ENCODE measurements at places on chromosomes 12 and 14.

DNA sequence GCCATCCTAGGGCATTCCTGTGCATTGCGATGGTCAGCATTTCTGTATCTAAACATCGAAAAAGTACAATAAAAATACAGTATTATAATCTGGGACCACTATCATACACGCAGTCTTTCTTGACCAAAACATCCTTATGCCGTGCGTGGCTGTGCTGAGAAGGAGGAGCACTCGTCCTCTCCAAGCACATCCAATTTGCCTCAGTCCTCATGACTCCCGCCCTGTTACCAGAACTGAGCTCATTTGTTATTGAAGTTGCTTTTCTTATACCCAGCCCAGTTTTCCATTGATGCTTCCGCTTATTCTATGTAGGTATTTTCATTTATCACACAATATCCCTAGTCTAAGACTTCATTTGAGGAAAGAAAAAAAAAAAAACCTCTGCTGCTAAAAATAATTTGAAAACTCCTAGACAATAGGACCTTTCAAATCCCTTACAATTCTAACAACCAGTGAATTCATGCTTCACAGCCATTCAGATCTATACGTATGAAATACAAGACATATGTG is 236.9 kb upstream of the PLEKHG7 start:
- DNase-seq: no peak

DNA sequence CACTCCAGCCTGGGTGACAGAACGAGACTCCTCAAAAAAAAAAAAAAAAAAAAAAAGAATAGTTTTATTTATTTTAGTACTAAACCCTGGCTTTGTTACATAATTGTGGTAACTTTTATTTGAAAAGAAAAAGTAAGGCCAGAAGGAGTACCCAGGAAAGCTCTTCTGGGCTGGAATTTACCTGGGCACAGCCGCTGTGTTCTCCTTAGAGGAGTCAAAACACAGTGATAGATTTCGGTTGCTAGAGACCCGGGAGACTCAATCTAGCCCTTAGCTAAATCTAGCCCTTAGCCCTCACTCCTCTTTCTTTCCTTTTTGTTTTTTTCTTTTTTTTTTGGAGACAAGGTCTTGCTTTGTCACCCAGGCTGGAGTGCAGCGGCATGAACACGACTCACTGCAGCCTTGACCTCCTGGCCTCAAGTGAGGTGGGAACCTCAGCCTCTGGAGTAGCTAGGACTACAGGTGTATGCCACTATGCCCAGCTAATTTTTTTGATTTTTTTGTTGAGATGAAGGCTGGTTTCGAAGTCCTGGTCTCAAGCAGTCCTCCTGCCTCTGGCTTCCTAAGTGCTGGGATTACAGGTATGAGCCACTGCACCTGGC is 49.7 kb downstream of the SYNE2 start:
- DNase-seq: no peak

GRCh38 chr12:99201906-99202645 is 445.5 kb upstream of the GARIN6 start:
- DNase-seq: no peak

DNA sequence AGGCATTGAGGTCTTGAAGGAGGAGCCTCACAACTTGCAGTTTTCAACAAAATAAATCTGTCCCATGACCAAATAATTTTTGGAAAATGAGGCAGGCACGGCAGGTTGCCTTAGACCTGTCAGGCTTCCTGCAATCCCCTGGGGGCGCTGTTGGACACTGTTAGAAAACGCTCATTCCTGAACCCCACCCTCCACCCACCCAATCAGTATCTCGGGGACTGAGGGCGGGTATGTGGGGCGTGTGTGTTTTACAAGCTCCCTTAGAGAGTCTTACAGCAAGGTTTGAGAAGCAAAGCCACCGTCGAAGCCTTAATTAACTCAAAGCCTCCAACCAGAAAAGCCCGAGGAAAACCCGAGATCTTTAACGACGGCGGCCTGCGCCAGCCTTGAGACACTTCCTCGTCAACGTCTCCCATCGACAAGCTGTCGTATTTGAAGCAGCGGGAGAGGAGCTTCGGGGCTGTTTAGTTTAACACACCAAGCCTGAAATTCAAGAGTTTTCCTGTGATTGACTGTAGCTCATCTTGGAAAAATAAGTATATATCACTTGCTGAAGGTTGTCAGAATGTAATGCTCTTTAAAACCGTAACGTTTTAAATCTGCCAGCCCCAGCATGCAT is 123.0 kb downstream of the GLT1D1 start:
- no peak for DNase-seq

DNA sequence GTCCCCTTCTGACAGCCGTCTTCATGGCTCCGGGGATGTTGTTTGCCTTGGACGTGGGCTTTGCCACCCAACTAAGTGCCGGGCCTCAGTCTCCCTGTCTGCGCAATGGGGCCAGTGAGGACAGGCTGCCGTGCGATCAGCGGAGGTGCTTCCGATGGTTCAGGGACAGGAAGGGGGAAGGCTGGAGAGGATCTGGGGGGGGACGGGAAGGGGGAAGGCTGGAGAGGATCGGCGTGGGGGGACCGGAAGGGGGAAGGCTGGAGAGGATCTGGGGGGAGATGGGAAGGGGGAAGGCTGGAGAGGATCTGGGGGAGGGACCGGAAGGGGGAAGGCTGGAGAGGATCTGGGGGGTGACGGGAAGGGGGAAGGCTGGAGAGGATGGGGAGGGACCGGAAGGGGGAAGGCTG is 3.4 kb downstream of the MMP17 start:
- no peak for DNase-seq

- DNase-seq: peak; percentile 3
Observed at GRCh38 chr14:81990312-81990761, 456.7 kb upstream of the SEL1L start.

DNA sequence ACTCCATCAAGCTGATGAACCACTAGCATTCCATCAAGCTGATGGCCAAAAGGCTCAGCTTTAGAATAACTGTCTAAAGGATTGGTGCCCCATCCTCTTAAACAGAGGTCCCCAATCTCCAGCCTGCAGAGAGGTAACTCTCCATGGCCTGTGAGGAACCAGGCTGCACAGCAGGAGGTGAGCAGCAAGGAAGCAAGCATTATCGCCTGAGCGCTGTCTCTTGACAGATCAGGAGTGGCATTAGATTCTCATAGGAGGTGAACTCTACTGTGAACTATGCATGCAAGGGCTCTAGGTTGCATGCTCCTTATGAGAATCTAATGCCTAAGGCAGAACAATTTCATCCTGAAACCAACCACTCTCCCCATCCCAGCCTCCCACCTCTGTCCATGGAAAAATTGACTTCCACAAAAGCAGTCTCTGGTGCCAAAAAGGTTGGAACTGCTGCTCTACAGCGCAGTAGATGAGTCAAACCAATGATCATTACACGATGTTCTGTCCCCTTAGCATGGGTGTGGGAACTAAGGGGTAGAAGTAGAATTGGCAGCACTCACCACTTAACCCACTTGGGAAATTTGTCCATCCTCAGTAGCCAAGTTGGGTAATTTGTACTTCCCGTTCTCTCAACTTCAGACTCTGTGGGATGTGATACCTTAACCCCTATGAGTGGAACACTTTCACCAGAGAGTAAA is 66.9 kb downstream of the ANKS1B start:
- DNase-seq: no peak

GRCh38 chr14:99737451-99737951 is 53.4 kb downstream of the CYP46A1 start:
- no peak for DNase-seq

DNA sequence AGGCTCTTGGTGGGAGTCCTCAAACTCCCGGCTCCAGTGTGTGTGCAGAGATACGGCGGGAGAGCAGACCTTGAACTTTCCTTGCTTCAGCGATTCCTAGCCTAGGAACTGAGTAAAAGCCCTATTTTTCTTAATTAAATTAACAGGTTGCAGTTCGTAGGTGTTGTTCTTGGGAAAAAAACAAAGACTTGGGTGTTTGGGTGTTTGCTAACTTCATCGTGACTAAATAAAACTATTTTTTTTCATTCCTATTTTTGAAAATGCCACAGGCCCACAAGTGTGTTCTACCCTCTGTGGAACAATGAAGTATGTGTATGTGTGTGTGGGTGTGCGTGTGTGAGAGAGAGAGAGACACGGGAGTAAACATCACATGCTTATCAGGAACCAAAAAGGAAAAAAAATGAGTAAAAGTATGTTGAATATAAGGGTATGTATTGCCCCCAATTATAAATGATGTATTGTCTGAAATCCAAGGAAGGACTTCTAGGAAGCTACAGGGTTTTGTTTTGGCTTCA is 651 bp downstream of the TMEM117 start:
- no peak for DNase-seq

DNA sequence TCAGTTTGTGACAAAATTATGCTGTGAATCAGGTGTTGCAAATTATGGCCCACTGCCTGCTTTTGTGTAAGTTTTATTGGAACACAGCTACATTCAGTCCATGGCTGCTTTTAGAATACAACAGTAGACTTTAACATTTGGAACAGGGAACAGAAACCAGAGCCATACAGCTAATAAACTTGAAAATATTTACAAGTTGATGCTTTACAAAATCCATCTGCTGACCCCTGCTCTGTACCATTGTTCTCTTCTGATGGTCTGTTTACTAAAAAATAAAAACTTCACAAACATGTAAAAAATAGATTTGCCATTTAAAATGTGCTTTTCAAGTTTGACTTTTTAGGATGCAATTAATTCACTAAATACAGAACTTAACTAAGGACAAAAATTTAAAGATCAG is 20.8 kb downstream of the PSMA3 start:
- DNase-seq: no peak

- DNase-seq: no peak
Observed at GRCh38 chr14:94823556-94824341, 53.8 kb upstream of the GSC start.

GRCh38 chr12:51475543-51475942 is 50.9 kb downstream of the SLC4A8 start:
- no peak for DNase-seq

DNA sequence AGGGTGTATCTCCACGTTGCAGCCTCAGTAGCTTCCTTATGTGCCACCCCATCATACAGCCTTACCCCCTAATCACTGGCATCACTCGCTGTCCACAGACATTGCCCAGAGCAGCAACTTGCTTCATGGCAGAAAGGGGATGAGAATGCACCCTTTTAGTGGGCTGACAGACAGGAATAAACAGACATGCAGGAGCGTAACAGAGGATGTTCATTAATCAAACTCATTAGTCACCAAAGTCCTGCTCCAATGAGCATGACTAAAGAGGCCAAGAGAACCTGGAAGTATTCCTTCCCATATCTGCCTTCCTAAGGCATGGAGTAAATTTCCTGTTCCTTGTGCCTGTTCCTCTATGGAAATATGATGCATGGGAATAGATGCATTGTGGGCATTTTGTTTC is 197.0 kb downstream of the PHLDA1 start:
- DNase-seq: no peak

GRCh38 chr12:57717131-57717530 is 21.4 kb downstream of the AGAP2 start:
- no peak for DNase-seq

- no peak for DNase-seq
Observed at GRCh38 chr14:98791661-98792060, 480.3 kb downstream of the BCL11B start.

DNA sequence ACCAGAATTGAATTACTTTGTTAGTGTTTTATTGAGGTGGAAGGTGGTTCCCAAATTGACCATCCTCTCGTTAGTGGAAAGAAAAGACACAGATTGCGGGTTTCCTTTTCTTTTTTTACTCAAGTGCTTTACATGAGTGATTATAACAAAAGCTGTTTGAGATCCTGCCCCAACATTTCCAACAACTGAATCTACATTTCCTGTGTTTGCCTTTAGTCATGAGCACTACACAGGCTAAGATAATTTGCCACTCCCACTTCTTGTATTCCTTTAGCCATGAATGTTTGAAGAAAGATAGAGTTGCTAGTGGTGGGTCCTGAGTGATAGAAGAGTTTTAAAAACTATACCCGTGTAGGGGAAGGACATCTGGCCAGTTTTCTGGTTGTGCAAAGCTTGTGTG is 16.0 kb downstream of the RERGL start:
- DNase-seq: no peak

DNA sequence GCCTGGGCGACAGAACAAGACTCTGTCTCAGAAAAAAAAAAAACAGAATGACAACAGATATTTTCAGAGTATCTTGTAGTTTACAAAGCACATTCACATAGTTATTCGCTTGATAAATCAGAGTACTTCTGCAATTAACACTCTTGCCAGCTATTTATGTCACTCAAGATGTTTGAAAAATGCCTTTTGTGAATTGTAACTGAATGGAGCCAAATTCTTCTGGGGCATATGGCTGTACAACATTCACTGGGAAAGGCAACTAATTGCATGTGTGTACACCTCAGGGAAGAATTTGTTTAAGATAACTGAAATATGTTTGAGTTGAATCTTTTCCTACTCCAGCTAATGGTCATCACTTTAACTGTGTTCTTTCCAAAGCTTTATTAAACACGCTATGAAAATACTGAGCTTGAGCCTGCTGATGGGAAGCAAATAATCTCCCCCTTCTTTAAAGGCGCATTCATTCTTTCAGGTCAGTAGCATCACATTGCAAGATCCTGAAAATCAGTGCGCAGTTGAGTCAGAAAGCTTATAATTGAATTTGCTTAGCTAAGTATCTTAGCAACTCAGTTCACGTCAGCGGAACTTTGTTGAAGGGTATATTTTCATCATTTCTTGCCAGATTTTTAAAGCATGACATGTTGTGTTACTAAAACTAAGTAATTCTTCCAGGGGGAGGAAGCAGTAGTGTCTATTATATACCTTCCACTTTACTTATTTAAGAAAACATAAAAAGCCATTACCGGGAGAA is 66.6 kb downstream of the SINHCAF start:
- no peak for DNase-seq

GRCh38 chr14:47929334-47929733 is 253.9 kb upstream of the MDGA2 start:
- no peak for DNase-seq

GRCh38 chr14:90620568-90621077 is 195.6 kb downstream of the TTC7B start:
- no peak for DNase-seq

- DNase-seq: no peak
Observed at GRCh38 chr12:52145228-52146088, 46.4 kb downstream of the KRT80 start.

DNA sequence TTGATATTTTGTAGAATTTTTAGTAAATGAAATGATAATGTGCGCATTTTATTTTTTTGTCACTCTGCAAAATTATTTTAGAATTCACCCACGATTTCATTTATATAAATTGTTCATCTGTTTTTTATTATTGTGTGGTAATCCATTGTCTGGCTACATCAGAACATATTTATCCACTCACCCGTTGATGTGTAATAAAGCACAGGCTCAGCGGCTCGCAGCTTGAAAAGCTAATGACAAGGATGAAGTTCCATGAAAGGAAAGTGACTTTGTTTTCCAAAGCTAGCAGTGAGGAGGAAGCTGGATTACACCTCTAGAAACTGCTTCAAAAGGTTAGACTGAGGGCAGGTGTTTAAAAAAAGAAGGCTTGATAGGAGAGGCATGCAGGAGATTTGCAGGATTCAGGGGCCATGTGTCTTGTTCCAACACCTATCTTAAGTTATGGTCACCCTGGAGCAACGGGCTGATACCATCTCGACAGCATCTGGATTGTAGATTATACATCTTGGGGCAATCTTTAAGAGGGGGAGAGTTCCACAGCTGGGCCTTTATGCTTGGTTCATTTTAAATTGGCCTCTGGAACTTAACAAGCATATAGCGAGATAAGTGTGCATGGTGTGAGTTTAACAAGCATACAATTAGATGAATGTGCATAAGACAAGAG is 194.1 kb downstream of the TMTC3 start:
- DNase-seq: no peak

- DNase-seq: no peak
Observed at GRCh38 chr12:22196236-22196635, 138.3 kb downstream of the ST8SIA1 start.

GRCh38 chr12:49887091-49887490 is 16.6 kb downstream of the FAIM2 start:
- no peak for DNase-seq

Measured in activated T-cell treated with anti-CD3 and anti-CD28 coated beads for 1 hour (primary cell).